ENCODE measurements at places on chromosomes 16 and 17.

GRCh38 chr17:19248151-19248927 is 11.2 kb downstream of the EPN2 start:
- peak; percentile 19 for DNase-seq

DNA sequence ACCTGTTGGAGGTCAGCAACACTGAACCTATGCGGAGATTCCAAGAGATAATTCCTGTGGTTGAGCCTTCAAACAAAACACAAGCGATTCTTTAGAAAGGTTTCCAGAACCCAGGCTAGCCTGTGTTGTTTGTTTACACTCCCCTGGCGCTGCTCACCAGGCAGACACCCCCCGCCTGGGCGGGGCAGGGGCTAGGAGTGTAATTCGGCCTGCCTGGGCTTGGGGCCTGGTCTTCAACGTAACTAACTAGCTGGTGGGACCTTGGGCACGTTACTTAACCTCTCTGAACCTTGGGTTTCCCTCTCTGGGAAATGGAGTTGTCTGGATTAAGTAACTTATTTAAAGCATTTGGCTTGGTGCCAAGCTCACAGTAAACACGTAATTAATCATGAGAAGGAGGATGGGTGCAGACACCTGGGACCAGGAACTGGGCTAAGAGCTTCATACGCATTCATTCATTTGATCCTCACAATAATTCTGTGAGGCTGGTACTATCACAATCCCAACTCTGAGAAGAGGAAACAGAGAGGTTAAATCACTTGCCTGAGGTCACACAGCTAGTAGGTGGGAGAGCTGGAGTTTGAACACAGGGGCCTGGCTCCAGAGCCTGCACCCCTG is 7.6 kb upstream of the ARHGAP27 start:
- DNase-seq, result peak; percentile 26

DNA sequence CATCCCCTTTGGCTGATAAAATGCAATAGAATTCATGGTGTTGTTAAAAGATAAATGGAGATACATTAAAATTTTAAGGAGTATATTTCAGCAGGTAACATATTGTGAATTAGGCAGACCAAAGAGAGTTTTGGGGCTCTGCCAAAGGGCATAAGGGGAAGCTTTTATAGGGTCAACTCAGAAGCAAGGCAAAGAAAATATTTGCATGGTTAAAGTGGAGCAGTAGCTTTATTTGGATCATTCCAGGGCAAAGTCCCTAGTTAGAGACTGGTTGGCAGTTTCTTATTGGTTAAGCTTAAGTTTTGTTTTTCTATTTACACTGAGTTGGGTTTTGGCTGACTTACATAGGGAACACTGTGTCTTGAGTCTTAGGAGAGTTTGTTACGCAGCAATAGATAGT is 75.1 kb upstream of the CA10 start:
- DNase-seq, result no peak

GRCh38 chr16:85979605-85980004 is 80.6 kb downstream of the IRF8 start:
- DNase-seq, result peak; percentile 11

DNA sequence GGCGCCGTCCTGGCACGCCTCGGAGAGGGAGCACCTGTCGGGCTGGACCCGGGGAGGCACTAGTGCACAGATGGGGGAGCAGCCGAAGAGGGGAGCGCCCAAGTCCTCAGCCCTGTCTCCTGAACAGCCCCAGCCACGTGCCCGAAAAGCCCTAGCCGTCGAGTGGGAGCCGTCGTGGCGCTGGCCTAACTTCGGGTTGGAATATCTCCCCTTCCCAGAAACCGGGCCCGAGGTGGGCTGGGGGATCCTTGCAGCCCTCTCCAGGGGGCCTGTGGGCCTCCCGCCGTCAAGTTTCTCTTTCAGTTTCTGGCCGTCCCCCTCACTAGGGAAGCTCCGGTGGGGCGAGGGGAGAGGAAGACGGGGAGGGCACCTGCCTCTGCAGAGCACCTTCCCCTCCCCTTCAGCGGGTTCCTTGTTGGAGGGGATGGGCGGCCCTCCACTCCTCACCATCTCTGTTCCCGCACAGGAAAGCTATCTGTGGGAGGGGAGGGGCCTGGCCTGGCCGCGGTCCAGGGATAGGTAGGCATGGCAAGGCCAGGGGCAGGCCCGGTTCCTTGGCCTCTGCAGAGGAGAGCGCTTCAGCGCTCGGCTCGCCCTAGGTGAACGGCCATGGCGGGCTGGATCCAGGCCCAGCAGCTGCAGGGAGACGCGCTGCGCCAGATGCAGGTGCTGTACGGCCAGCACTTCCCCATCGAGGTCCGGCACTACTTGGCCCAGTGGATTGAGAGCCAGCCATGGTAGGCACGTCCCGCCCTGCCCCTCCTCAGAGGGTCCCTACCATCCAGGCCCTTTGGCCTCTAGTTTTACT is 709 bp downstream of the STAT5A start:
- DNase-seq, result no peak

DNA sequence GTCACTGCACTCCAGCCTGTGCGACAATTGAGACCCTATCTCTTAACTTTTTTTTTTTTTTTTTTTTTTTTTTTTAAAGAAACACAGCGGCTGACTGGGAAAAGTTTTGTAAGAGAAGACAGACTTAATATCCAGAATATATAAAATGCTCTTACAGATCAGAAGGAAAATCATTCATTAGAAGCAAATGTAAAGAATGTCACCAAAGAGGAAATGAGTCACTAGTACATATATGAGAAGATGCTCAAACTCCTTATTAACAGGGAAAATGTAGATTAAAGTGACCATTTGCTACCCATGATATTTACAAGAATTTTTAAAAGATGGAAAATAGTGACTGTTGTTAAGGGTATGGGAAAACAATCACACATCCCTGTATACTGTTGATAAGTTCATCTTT is 48.9 kb downstream of the RABEP1 start:
- no peak for DNase-seq

DNA sequence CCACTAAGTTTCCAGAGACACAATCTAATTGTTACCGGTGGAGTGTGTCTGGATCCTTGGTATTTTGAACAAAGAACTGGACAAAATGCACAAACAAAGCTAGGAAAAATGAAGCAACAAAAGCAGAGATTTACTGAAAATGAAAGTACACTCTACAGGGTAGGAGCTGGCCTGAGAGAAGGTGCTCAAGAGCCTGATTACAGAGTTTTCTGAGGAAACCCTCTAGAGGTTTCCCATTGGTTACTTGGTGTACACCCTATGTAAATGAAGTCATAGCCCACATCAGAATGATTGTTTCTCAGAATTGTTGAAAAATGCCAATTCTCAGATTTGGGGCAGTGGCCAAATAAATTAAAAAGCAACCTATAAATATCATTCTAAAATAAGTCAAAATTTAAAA is 436.4 kb downstream of the KCNJ18 start:
- no peak for DNase-seq

GRCh38 chr17:62703261-62703775 is 75.8 kb downstream of the MRC2 start:
- DNase-seq, result peak; percentile 54

DNA sequence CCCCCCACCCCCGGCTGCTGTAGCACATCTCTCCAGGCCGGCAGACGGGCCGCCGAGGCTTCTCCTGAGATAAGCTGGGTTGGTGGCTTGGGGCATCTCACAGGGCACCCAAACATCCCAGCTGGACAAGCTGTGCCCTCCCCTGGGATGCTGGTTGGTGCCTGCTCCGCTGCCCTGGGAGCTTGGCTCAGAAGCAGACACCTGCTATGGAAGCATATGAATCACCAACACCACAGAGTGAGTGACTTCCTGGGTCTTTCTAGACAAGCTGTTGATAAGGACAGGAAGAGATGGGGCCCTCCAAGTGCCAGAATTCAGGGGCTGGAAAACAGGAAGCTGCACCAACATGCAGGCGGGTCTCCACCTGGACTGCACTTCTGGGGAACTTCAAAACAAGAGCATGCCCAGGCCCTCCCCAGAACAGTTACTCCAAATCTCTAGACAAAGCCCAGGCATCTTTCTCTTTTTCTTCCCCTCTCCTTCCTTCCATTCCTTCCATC is 13.7 kb downstream of the C16orf95 start:
- DNase-seq, result no peak

GRCh38 chr16:79911660-79912059 is 311.1 kb upstream of the MAF start:
- no peak for DNase-seq

DNA sequence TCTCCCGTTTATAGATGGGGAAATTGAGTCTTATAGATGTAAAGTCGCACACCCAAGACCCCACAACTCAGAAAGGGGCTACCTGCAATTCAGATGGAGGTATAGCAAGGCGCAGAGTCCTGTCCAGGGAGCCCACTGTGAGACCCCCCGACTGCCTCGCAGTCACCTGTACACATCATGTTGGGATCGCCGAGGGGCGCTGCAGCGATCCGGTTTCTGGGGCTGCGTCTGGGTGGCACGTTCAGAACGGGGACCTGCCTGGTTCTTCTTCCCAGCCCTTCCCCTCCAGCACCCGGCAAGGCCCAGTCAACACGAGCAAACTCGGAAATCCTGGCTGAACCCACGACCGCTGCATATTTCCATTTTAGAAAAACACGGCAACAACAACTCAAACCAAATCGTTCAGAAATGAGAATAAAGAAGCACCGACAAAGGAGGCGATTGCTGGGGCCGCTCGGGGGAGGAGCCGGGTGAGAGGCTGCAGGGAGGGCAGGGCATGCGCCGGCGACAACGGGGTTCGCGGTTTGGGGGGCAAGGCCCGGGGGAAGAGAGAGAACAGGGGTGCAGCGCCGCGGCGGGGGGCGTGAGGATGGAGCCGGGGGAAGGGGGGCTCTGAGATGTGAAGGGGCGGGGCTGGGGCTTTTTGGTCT is 643 bp downstream of the HSDL1 start:
- peak; percentile 10 for DNase-seq

- no peak for DNase-seq
Measured at GRCh38 chr16:31480851-31481536, 1.9 kb upstream of the SLC5A2 start.

GRCh38 chr16:50272111-50272571 is 5.8 kb downstream of the ADCY7 start:
- DNase-seq, result no peak

DNA sequence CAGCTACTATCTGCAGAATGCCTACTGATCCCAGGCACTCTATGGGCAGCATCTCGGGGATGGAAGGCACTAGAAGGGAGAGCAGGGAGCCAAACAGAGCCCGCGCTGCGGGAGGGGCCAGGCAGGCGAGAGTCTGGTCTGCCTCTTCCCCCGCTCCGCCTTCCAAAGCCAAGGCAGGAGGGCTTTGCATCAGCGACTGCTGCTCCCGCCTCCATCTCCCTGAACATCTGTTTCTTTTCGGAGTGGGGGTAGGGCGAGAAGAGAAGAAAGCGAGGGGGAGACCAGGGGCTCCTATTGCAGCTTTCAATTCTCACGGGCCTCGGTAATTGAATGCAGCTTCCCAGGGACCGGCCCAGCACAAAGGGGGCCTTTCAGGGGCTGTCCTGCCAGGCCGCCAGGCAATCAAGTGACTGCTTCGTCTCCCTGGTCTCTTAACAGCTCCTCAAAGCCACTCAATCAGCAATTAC is 31.4 kb upstream of the CDC42EP4 start:
- peak; percentile 99 for DNase-seq

DNA sequence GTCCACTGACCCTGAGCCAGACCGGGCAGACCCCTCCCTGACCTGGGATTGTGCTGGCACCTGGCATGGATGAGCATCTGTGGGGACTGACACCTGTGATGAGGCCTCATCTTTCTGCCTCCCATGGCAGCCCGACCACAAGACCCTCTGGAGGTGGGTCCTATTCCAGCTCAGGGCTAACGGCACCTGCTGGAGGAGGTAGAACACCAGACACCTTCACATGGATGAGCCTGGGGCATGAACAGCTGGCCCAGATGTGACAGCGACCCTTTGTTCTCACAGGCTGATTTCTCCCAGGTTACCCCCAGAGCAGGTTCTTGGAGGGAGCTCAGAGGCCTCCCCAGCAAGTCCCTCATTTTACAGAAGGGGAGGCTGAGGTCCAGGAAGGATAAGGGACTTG is 46.4 kb upstream of the PIK3R6 start:
- DNase-seq, result no peak

DNA sequence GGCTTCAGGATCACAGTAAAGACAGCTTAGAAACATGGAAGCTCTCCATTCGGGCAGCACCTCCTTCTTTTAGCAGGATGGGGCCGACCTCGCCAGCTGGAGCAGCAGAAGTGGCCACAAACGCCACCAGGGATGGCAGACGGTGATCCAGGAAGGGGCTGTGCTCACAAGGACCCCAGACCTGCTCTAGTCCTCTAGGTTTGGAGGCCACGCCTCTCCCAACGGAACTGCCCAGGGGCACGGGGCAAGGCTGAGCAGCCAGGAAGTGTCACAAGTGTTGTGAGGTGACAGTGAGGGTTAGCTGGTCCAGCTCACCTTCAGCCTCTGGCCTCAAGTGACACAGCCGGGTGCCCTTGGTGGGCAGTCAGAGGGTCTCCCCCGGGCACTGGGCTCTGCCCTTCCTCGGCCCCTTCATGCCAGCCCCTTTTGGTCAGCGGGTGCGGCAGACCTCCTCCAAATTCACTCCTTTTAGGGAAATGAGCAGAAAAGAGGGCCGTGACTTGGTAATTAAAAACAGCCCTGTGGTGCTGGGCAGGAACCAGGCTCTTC is 20.4 kb downstream of the CEP295NL start:
- peak; percentile 76 for DNase-seq

GRCh38 chr17:77602883-77603640 is 355.4 kb upstream of the TNRC6C start:
- no peak for DNase-seq

DNA sequence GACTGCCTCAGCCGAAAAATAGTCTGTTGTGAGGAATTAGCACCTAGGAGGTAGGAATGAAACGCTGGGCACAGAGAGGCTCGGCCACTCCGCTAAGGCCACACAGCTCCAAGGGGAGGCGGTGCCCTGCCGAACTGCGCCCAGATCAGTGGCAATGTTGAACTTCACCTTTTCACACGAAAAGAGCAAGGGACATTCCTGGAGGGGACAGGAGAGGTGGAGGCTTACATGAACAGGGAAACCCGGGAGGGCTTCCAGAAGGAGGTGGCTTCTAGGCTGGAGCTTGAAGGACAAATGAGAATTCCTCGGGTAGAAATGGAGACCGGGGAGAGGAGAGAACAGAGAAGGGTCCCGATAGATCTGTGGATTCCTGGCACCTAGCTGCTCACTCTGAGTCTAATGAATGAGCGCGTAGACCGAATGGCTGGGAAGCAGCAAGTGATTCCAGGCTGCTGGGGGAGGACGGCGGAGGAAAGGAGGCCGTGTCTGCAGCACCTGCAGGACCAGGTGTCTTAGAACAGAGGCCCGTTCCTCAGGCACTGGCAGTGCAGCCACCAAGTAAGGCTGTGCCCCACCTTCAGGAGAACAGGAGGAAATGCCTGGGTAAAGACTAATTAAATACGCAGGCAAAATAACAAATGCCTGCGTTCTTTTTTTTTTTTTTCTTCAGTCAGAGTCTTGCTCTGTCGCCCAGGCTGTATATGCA is 722 bp upstream of the SLC38A10 start:
- peak; percentile 75 for DNase-seq

DNA sequence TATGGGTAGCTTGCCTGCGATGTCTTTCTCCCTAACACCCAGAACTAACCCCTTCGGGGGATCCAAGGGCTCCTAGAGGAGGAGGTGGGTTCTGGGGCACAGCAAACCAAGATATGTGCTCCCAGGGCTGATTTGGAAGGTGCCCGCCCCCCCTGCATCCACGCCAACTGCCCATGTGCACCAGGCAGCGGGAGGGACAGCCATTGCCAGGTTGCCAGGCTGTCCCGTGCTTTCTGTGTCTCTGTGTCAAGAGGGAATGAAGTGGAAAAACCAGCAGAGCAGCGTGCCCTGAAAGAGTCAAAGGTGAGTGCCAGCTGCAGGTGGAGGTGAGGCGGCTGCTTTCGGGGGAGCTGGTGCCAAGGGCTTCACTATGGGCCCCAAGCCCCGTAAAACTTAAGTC is 6.4 kb downstream of the TEKT5 start:
- no peak for DNase-seq
